ENCODE measurements at places on chromosomes 1 and 21.

DNA sequence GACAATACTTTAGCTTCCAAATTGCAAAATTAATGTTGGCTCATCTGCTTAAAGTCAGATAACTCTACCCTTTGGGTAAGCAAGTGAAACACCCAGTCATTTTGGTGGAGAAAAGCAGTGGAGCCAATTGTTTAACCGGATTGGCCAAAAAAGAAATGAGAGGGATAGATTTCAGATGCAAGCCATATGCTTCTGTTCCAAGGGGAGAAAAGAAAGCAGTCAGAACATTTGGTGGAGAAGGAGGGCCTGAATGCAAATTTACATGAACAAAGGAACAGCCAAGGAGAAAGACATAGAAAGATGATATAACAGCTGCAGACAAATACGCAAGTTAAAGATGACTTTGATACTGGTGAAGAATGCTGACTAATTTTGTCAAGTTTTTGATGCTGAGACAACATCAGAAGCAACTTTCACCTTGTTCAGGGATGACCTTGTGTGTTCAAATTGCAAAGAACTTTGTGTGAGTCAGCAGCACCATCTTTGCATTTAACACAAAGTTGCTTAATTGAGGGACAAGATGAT, 173.1 kb downstream of the TGFB2 start:
- DNase-seq = no peak

DNA sequence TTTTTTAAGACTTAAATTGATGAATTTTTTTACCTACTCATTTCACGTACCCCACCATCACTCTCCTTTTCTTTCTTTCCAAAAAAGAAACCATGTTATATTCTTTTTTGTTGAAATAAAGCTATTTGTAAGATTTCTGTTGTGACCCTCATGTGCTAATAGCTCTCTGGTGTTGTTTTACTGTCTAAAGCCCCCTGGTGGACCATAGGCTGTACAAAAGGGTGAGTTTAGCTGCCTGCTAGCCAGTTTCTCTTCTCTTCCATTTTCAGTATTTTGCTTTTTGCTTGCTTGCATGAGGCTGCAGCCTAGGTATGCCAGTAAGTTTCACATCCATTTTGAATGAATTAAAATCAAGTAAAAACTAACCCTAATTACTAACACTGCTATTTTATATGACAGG, 15.6 kb upstream of the VAMP3 start:
- peak; percentile 7 for DNase-seq

GRCh38 chr1:7572654-7573152, 198.4 kb upstream of the VAMP3 start:
- DNase-seq = no peak

GRCh38 chr1:160406131-160406968, 6.0 kb downstream of the VANGL2 start:
- DNase-seq = no peak

- DNase-seq = no peak
These were observed 174.7 kb upstream of the SGIP1 start for GRCh38 chr1:66359269-66359668.

DNA sequence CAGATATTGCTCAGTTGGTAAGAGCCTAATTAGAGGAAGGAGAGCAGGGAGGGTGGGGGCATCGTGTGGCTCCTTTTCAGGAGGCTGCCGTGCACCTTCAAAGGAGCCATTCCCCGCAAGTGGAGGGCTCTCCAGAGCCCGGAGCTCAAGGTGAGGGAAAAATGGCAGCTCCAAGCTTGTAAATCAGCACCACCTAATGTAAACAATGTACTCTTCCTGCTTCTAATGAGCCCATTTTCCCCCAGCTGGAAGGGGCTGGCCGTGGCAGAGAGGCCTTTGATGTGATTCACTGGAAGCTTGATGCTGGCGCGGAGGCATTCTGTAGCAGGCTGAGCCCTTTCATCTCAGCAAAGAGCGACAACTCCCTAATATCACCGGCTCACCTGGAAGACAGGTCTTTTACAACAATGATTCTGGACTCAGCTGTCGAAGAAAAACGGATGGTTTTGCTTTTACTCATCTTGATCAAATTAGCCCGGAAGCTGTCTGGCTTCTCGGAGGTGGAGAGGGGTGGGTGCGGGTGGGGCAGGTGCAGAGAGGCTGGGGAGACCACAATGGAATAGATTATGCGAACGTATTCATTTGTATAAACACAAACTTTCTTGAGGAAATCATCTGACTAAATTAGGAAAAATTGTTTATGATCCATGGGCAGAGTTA, 112.5 kb downstream of the RRAGC start:
- no peak for DNase-seq

GRCh38 chr1:228974273-228974672, 239.0 kb downstream of the RHOU start:
- DNase-seq = no peak

DNA sequence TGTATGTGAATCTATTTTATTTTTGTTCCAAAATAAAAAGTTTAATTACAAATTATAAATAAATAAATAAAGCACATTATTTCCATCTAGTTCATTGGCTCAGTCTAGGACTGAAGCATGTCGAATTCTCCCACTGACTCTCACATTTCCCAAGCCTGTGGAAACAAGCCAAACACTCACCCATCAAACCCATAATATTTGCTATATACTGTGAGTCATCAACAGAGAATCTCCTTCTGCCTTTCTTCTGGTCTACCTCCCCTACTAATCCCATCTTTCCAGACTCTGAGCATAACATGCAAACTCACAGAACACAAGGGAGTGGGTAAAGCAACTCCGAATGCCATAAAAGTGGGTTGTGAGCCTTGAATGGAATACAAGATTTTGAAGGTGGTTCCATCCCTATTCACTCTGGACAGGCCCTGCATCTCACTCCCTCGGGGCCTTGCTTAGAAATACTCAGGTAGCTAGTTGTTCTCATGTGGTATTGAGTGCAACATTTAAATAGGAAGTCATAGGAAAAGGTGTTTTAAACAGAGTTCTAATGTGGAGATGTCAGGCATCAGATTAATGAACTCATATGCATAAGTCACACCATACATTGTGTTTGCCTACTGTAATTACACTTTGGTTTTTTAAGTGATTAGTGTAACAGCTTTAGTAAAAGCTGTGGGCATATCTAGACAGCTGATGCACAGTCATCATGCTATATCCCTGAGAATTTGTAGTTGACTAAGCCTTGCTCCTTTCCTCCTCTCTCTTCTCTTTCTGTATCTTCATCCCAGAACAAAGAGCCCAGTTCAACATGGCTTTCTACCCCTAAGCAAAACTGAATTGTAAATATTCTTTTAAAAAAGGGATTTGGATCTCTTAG, 47.0 kb downstream of the F5 start:
- DNase-seq = peak; percentile 81

DNA sequence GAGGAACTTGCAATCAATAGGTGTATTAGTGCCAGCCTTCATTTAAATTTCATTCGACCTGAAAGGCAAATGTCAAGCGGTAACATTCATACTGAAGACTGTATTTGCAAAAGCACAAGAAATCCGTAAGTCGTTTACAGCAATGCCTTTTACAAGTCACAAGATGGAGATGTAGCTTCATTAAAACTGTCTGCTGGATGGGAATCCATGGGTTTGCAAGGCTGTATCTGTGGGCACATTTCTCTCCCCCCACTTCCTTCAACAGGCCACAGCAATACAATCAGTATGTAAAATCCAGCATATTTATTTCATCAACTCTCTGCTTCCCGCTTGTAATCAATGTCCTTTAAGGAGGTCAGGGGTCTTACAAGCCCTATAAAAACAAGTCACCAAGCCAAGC, 147.1 kb downstream of the SLC45A1 start:
- peak; percentile 41 for DNase-seq

- peak; percentile 83 for DNase-seq
These were observed 252.1 kb downstream of the TM2D1 start for GRCh38 chr1:61472876-61473275.

- DNase-seq = peak; percentile 39
These were observed 6.3 kb downstream of the FAM20B start for GRCh38 chr1:179031855-179032513.

Measured in fibroblast of the aortic adventitia (primary cell).